SHP77 treated with DMSO at 0.1 percent for 48 hours (cell line): ENCODE measurements at places on chromosomes 6 and 20.
A peak's percentile ranks its signal among the peaks of the same experiment; 100 is the strongest.

- DNase-seq, result peak; percentile 10
These were observed 82.3 kb upstream of the SLC24A3 start for GRCh38 chr20:19129976-19130612.

- DNase-seq, result peak; percentile 1
These were observed 3.7 kb upstream of the DBNDD2 start for GRCh38 chr20:45404438-45404837.

GRCh38 chr6:133787122-133787521 lies 101.8 kb upstream of the TCF21 start:
- no peak for DNase-seq

DNA sequence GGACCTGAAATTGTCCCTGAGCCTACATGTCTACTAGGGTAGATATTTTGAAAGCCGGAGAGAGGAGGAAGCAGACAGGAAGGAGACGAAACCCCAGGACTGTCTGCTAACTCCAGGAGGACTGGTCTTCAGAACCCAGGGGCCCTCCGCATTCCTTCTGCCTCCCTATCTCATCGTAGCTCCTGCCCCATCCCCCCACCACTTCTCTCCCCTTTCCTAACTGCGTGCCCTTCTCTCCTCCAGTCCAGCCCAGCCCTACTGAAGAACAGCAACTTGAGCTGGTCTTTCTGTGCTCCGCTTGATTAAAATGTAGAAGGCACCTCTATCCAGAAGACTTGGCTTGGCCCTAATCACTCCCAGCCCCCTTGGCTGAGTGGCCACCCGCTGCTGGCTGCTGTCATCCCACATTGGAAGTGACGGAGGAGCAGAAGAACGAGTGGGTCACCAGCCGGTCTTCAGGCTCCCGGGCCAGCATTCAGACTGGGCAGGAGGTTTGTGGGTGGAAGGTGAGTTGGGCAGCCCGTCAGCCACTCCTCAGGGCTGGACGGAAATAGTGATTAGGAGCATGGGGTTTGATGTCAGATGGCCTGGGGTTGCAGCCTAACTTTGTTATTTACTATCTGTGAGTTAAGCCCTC lies 28.8 kb upstream of the ANGPT4 start:
- DNase-seq, result no peak

- DNase-seq, result no peak
These were observed 824 bp upstream of the SCRT2 start for GRCh38 chr20:676315-676937.

GRCh38 chr6:142822842-142823241 lies 122.1 kb downstream of the HIVEP2 start:
- DNase-seq, result no peak

GRCh38 chr20:40632346-40632976 lies 56.6 kb downstream of the MAFB start:
- DNase-seq, result no peak

DNA sequence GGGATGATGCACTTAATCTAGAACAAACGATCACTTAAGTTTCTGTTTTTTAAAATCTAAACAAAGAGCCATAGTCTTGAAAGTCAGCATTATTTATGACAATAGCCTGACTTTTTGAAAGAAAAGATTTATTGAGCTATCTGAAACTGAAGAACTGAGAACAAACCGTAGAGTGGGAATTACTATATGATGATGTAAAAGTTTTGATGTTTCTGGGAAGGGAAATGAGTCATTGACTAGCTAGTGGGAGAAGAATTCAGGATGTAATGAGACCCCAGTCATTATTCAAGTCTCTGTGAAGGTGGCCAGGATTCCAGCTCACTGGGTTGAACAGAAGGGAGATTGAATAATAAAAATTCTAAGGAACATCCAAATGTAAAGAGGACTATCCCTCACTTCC lies 83.4 kb upstream of the FABP7 start:
- no peak for DNase-seq
